DND-41 (cell line): ENCODE measurements at places on chromosomes 7 and 10.

DNA sequence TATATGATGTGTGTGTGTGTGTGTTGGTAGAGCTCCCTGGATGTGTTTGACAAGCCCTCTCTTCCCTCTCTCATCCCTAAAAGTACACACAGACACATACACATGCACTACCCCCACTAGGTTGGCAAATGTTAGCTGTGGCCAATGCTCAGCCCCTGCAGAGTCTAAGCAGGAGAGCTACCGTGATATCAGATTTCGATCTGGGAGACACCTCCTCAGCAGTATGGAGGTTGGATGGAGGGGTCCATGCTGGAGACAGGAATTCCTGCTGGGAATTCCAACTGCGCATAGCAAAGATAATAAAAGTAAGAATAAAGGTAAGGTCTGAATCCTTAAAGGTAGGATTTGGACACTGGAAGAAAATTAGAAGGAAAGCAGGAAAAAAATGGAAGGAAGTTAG, 85.7 kb downstream of the C10orf90 start:
- DNase-seq: no peak

DNA sequence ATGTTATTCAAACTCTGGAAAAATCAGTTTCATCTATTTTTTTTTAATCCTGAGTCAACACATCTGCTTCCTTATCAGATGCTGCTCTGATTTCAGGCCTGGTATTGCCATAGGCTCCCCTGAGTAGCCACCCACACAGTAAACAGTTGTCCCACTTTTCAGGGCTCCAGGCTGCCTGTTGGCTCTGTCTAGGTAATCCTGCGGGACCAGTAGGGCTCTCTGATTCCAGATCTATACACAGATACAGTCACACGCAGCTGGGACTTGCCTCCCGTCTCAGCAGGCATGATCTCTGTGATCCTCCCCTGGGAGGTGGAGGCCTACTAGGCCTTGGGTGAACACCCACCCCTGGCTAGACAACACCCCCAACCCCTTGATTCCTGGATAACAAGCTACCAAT, 206.1 kb downstream of the CREB5 start:
- DNase-seq: no peak

DNA sequence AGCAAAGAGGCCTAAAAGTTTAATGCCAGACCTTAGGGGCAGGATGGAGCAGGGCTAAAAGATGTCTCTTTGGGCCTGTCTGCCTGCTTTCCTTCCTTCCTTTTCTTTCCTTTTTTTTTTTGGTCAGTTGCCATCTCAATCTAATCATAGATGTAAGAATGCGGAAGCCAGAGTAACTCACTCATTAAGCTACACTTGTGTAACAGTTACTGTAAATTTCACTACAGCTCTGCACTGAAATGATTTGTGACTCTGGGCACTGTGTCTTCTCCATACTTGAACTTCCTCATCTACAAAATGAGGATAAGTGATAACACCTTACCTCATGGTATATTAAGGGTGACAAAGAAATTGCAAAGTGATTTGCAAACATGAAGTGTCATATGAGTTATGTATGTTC, 75.5 kb upstream of the AGK start:
- DNase-seq: no peak

DNA sequence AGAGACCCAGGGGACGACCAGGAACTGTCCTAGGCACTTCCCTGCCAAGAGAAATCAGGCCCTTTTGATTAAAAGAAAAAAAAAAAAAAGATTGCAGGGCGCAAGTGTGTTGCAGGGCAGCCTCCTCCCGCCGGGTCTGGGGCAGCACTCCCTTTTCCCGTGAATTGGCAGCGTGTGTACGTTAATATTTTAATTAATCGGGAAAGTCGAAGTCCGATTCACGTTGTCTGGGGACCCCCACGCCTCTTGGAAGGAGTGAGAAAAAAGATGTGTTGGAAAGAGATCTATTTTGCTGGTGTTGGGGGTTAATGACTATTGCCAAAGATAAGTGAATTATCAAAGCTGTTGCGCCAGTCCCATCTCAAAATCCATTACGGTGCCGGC, 1.3 kb upstream of the EBF3 start:
- no peak for DNase-seq

DNA sequence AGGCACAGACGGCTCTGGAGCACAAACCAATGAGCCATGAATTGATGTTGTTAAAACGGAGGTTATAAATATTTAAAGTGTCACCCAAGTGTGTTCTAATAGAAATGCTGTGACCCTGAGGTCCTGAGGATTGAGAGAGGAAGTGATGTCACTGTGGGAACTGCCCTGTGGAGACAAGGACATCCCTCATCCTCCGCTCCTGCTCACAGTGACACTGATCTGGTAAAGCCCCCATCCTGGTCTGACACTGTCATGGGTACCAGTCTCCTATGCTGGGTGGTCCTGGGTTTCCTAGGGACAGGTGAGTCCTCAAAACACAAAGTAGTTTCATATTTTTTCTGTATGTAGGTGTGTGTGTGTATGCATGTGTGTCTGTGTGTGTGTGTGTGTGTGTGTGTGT, 237.9 kb upstream of the PRSS1 start:
- DNase-seq: no peak

GRCh38 chr7:87404674-87405073, 59.2 kb downstream of the CROT start:
- DNase-seq: no peak

DNA sequence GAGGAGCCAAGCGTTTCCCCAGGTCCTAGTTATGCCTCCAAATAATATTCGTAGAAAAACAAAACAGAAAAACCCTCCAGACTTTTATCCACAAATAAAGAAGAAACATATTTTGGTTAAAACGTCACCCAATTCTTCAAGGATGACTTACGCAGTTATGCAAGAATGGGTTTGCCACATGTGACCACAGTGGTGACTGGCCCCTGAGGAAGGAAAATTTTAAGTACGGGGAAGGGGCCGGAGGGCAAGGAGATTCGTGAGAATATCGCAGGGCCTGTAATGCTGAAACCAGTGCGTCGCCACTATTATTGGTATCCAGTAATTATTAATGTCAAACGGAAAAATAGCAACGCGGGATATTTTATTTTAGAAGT, 537 bp upstream of the MRPS24 start:
- DNase-seq: no peak

DNA sequence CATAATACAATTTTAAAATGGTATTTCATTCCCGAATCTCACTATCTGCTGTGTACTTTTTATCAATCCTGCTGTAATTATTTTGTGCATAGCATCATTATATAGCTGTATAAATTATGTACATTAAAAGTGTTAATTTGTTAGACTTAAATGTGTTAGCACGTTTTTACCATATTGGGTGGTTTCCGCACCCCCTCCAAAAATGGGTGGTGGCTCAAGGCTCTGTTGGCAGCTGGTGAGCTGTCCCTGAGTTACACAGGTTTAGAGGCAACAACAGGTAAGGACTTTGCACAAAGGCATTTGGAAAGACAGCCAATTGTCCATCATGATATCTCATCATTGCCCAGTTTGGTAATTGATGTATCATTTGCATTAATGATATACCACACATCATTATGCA, 18.6 kb upstream of the LMTK2 start:
- DNase-seq: no peak

GRCh38 chr7:69780379-69780778, 182.1 kb downstream of the AUTS2 start:
- no peak for DNase-seq

DNA sequence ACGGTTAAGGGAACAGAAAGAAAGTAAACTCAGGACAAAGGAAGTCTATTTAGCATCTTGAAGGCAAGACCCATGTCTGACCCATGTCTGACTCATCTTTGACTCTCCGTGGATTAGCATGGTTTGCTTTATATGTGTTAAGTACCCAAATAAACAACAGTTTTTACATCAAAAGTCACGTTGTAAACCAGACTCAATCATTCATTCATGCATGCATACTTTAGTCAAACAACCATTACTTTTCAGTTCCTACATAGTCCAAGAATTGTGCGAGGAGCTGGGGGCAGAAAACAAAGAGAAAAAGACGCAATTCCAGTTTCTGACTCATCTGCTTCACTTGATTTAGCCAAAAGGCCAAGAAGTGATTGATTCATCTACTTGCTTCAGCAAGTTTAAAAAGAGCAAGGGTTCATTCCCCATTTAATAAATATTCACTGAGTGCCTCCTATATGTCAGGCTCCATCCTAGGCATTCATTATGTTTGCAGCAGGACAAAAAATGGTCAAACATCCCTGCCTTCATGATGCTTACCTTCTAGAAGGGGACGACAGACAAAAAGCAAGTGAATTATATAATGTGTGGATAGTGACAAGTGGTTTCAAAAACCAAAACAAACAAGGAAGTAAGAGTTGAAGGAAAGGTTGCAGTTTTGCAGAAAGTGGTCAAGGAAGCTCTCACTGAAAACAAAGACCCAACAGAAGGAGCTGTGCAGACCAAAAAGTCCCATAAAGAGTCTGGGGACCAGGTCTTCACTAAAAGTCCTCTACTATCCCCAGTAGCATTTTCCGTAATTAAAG, 116.2 kb downstream of the FAM107B start:
- no peak for DNase-seq

GRCh38 chr10:61337741-61338140, 115.4 kb downstream of the TMEM26 start:
- DNase-seq: no peak

DNA sequence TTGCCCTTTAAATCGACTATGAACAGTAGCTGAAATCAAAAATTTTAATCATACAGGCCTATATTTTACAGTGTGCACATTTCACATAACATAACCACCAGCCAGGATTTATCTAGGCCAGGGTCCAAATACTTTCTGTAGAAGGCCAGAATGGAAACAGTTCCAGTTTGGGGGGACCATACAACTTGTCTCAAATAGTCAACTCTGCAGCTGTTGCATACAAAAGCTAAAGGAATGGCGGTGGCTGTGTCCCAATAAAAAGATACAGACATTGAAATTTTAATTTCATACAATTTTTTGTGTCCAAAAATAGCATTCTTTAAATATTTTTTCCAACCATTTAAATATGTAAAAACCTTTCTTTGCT, 742 bp upstream of the TYSND1 start:
- DNase-seq: no peak
